ENCODE measurements at places on chromosomes 2 and 18.

DNA sequence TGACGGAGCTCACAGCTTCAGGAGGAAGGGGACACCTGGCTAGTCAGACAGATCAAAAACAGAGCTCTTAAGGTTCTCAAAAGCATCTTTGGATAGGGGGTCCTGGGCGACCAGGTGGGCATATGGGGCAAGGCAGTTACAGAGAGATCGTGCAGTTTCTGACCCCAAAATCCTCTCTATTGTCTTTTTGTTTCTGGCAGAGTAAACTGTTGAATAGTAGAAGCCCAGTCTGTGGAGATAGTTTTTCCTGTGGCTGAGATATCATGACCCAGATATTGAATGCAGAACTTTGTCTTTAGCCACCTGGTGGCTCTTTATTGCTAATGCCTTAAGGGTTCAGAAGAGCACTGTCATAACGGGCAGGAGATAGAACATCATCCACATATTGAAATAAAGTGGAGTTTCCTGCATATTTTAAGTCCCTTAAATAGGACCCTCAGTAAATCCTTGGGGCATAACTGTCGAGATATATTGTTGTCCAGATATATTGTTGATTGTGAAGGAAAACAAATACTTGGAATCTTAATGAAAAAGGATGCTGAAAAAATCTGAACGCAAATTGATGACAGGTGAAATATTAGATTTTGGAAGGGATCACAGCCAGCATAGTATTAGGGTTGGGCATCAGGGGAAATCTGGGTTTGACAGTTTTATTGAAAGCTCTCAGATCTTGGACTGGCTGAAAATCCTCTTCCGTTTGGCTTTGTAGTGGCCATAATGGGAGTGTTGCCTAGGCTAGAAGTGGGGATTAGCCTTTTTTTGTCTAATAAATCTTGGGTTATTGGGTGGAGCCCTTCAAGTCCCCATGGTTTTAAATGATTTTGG lies 14.1 kb upstream of the ZDBF2 start:
- no peak for DNase-seq

DNA sequence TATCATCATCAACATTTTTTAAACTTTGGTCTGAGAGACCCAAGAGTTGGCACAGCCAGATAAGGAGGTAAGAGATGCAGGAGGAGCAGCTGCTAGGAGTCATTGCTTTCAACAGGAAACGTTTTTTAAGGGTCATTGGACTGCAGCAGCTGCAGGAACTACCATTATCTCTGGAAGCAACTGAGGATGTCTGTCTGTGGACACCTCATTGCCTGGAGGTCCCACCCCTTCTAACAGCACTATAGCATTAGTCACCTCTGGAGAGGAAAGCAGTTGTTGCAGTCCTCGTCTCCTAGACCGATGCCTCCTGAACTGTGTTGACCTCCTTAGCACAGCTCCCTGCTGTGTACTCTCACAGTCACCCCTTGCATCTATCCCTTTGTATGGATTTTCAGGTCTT lies 21.5 kb upstream of the FSHR start:
- no peak for DNase-seq

GRCh38 chr18:46771141-46771540 lies 14.3 kb upstream of the ST8SIA5 start:
- peak; percentile 42 for DNase-seq

DNA sequence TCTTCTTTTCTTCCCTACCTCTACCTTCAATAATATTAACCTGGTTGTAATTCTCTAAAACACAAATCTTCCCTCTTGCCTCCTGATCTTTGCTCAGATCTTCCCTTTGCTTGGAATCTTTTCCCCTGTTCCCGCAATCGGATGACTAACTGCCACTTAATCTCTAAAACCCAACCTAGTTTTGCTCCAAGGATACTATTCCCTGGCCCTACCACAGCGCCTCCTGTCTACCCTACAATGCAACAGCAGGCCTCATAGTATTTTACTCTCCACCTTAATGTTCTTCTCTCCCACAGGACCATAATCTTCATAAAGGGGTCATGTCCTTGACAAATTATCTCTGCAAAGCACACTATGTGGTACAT lies 246.8 kb upstream of the TNP1 start:
- no peak for DNase-seq

DNA sequence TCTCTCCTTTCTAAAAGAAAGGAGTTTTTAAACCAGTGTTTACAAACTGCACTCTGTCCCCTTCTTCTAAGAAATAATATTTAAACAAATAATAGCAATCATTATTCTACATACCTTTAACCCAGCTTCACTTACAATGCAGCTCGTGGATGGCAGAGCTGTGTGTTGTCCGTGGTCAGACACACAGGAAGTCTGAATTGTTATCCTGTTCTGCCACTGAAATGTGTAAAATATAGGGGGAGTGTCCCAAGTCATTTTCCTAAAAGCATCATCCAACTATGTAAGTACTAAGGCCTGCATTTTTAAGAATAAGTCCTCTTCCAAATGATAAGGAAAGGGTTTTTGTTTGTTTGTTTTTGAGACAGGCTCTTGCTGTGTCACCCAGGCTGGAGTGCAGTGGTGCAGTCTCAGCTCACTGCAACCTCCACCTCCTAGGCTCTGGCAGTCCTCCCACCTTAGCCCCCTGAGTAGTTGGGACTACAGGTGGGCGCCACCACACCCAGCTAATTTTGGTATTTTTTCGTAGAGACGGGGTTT lies 2.7 kb upstream of the PPP4R1 start:
- DNase-seq: no peak

DNA sequence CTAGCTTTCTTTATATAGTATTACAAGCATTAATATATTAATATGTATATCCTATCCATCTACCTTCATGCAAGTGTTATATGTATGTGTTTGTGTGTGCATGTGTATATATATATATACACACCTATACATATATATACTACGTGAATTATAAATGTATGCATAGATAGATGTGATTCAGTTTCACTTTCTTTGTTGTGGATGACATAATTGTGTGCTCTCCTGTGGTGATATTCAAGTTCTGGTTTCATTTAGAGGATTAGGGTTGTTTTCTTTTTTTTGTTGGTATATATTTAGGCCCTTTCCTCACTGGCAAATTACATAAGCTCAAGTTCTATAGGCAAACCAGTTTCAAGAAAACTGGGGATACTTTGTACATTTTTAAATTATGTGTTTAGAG lies 225.7 kb upstream of the FANCL start:
- no peak for DNase-seq

- no peak for DNase-seq
These were observed 37.6 kb upstream of the SLC4A10 start for GRCh38 chr2:161586517-161587167.

DNA sequence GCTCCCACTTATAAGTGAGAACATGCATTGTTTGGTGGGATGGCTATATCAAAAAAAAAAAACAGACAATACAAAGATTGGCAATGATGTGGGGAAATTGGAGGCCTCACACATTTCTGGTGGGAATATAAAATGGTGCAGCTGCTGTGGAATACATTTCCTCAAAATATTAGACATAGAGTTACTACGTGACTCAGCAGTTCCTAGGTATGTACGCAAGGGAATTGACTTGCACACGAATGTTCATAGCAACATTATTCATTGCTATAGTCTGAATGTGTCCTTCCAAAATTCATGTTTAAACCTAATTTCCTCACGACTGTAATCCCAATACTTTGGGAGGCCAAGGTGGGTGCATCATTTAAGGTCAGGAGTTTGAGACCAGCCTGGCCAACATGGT lies 2.3 kb upstream of the ARHGEF33 start:
- no peak for DNase-seq

- no peak for DNase-seq
These were observed 215.9 kb downstream of the TMEM247 start for GRCh38 chr2:46695283-46695682.

DNA sequence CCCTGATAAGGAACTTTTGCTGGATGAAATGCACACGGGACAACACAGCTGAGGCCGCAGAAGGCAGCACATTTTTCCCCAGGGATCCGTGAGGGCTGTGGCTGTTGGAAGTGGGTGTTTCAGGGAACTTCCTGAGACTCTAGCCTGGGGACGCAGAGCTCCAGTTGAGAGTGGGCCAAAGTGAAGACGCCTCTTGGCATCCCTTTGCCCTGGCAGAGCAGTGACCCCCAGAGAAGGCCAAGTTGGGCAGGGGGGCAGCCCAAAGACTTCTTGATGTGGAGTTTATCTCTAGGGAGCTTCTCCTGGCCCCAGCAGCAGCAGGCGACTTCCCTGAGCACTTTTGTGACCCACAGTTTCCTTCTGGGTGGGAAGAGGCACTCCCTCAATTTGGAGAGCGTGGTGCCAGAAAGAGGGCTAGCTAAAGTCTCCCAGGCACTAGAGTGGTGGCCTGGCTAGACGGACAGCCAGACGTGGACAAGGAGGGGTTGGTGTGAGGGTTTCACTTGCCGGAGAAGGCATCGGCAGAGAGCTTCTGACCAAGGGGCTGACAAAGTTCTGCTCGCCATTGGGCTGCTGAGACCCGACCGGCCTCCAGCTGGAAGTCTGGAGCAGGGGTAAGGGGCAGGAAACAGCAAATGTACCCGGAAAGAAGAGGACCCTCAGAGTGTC lies 108.8 kb downstream of the ACKR3 start:
- DNase-seq: no peak

DNA sequence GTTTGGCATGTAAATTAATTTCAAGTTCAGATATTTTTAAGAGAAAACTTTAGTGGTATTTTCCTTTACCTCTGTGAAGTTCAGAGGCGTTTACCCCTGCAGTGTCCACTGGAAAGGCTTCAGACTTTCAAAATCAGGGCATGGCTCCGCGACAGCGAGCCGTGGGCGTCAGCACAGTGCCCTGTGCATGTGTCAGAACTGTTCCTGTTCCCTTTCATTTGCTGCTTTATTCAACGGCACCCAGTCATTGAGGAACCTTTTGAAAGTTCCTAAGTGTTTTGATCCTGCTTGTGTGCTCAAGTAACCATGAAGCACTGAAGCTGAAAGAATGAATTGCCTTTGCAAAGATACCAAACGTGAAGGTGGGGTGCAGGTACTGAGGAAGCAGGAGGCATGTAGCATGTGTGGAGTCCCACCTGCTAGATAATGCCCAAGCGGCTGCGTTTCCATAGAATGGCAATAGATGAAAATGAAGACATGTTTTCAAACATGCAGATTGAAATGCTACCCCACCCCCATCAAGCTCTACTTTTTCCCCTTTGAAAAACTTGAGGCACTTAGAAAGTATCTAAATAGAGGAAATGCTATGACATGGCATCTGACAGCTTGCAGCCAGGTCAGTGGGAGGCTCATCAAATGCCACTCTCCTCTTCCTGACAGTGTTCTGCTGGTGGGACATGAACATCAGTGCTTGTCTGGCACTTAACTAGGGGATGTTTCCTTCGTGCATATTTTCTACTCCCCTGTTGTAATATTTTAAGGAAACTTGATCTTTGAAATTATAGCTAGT lies 148.6 kb downstream of the ZNF236 start:
- DNase-seq: no peak

- DNase-seq: no peak
These were observed 31.4 kb downstream of the EIF2AK2 start for GRCh38 chr2:37125416-37125815.

DNA sequence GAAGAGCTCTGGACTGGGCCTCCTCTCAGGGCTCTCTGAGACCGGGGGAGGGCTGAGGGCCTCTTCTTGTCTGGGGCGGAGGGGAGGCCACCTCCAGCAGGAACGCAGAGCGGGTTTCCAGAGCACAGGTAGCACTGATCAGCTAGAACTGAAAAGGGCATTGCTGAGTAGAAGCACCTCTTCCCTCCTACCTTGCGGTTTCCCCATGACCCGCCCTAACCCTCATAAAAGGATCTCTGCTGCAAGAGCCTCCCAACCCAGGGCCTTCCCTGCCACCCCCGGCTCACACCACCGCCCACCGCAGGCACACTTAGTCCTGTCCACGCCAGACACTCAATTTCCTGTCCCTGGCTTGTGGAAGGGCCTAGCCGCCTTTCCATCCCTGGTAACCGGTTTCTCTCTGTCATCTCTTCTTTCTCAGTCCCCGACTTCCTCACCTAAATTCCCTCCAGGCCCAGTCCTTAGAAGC lies 966 bp downstream of the ADCY3 start:
- DNase-seq: no peak

DNA sequence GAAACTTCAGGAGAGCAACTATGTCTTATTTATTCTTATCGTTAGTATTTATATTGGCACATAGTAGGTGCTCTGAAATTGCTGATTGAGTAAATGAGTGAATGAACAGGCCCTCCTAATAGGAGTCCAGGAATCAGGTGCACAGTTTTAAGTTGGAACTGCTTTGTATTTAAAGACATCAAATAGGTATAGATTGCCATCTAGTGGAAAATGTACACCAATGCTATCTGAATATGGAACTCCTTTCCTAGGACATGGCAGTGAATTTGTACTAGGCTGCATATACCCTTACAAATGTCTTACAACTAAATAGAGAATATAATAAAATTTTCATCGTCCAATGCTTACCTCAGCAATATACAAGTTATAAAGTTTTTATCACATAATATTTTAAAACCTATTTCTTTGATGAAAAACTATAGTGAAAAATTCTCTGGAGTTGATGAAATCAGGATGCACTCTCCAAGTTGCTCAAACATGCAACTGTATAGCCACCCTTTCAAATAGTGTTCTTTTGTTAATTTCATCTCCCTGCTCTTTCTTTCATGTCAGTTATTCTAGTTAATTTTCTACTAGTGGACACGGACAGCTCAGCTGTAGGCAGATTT lies 318.9 kb upstream of the SYT4 start:
- no peak for DNase-seq

DNA sequence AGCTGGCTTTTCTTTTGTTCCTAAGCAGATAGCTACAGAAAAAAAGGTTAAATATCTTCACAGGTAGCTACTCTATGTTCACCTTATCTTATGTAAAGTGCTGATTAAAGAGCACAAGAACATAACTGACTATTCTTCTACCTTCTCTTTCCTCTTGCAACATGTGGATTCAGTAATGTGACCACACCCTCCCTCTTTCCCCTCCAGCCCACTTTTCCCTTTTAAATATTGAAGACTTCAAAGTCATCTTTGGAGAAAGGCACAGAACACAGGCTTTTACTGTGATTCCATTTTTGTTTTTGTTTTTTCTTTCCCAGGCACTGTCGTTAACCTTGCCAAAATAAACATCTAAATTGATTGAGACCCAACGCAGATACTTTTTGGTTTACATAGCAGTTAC lies 418.1 kb upstream of the CDH20 start:
- DNase-seq: no peak

- no peak for DNase-seq
These were observed 110.1 kb upstream of the EML6 start for GRCh38 chr2:54613386-54613785.

- DNase-seq: peak; percentile 86
These were observed 402.9 kb downstream of the ERBB4 start for GRCh38 chr2:212135739-212136138.

GRCh38 chr2:43743706-43744105 lies 30.1 kb upstream of the DYNC2LI1 start:
- no peak for DNase-seq

DNA sequence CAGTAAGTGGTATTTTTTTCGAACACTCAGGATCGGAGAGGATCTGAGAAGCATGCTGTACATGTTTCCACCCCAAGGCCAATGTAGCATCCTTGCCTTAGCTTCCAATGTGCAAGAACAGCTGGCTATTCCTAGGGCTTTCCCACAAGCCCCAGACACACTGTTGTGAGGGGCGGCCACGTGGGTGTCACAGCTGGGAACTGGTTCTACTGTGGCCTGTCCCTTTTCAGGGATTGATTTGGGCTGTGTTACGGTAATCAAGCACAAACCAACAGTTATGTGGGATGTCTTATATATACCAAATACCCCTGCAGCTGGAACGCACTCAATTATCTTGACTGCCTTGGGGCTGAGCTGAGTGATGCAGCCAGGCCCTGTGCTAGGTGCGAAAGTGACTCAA lies 116.3 kb upstream of the CXCR4 start:
- no peak for DNase-seq

- DNase-seq: no peak
These were observed 74.8 kb downstream of the BCL11A start for GRCh38 chr2:60478660-60479059.

- no peak for DNase-seq
These were observed 38.8 kb upstream of the OTOS start for GRCh38 chr2:240179186-240179815.
